ENCODE measurements at places on chromosomes 5 and 9.

DNA sequence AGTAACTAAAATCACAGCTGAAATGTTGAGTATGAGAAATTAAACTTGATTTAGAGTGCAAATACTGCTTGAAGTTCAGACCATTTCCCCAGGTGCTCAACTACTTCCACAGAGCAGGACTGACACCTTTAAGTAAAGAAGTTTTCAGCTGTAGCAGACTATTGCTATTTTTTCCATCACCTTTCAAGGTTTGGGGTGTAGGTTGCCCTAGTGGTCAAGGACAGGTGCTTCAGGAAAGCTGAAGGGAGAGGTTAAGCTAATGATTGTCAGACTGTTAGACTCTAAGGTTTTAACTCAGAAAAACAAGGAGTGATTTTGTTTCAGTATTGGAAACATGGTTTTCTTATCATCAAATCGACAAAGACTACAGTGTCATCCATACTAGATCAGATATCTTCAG is 162.1 kb downstream of the CCDC192 start:
- no peak for DNase-seq

DNA sequence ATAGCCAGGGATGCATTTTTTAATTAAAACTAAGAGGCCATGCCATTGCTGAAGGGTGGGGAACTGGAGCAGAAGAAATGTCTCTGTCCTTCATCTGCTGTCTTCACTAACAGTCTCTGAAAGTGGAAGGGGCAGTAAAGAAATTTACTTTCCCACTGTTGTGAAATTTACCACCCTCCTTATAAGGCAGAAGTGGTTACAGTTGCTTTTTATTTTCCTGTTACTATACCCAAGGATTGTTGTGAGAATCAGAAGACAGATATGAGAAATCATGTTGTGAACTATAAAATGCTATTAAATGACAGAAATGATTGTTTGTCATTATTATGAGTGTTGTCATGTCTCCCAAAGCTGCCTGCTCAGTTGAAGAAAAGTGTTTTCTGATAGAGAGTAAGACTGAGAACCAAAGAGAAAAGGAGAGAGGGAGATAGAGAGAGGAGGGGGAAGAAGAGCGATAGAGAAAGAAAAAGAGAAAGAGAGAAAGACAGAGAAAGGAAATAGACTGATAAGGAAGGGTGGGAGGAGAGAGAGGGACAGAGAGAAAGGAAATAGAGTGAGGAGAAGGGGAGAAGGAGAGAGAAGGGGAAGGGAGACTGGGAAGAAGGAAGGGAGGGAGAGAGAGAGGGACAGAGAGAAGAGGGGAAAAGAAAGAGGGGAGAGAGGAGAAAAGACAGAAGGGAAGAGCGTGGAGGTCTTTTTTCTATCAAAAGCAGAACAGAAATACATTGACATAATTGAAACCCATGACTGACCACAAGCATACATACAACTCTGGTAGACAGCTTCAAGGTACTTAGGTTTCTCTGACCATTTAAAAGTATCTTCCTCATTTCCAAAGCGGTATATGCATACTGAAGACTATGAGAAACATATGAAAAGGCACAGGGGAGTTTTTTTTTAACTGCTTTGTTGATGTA is 22.5 kb downstream of the SEC61B start:
- no peak for DNase-seq

GRCh38 chr5:86833868-86834267 is 216.1 kb downstream of the COX7C start:
- no peak for DNase-seq

DNA sequence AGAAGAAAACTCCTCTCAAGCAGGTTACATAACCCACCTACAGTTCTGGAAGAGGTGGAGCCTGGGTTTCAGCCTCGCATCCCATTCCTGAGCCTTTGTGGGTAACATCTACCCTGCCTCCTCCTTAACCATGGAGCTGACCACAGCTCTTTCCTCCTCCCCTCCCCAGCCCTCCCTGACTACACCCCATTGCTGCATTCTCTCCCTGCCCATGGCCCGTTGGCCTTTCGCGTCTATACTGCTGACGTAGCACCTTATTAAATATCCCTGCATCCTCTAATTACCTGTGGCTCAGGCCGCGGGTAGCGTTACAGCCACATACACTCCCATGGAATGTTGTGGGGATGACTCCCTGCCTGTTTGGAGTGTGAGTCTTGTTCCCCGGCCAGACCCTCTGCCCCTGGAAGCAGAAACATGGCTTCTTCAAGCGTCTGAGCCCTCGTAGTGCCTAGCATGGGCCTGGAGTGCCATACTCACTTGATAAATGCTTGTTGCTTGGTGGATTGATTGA is 72.8 kb downstream of the WWC1 start:
- no peak for DNase-seq

GRCh38 chr5:7047511-7048261 is 334.5 kb downstream of the TENT4A start:
- no peak for DNase-seq

GRCh38 chr5:32780508-32780919 is 69.4 kb downstream of the NPR3 start:
- DNase-seq, result no peak

- no peak for DNase-seq
Measured at GRCh38 chr9:71816916-71817451, 48.7 kb upstream of the CEMIP2 start.

- no peak for DNase-seq
Measured at GRCh38 chr9:16885931-16886330, 15.5 kb upstream of the BNC2 start.
